ENCODE measurements at places on chromosomes 1 and 21.

GRCh38 chr21:26964170-26964778, 2.6 kb downstream of the ADAMTS5 start:
- ATAC-seq, result no peak

GRCh38 chr1:179589509-179589908, 2.1 kb upstream of the TDRD5 start:
- ATAC-seq, result no peak

GRCh38 chr1:89866568-89866967, 45.7 kb downstream of the LRRC8D start:
- ATAC-seq, result no peak

DNA sequence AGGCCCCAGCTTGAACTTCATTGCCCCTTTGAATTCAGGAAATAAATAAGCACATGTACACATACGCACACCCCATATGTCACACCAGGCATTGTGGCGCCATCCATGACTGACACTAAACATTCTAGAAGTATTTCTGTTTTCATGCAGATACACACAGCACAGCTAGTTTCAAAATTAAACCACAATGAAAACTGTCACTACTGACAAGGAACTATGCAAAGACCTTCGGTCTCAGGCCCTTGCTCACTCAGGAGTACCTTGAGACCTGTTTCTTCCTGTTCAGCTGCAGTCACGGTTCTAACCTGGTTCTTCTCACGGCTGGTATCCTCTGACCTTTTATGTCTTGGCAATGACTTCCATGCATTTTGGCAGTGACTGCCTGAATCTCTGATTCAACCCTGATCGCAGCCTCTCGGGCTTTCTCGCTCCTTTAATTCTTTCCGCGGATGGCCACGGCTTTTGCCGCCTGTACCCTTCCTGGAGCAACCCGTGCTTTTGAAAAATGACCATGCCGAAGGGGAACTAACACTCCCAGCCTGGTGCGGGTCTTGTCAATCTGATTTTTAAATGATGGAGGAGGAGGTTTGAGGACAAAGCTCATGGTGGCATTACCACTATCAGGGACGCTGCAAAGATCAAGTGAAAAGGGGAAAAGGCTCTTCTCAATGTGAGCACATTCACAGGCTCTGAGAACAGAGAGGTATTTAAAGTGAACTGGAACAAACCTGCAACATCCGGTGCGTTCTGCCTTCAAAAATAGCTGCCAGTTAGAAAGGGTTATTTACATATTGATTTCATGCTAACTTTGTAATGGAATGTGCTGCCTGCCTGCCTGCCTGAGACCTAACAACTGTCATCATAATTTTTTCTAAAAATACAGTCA, 384.6 kb downstream of the RRAGC start:
- peak; percentile 67 for ATAC-seq

DNA sequence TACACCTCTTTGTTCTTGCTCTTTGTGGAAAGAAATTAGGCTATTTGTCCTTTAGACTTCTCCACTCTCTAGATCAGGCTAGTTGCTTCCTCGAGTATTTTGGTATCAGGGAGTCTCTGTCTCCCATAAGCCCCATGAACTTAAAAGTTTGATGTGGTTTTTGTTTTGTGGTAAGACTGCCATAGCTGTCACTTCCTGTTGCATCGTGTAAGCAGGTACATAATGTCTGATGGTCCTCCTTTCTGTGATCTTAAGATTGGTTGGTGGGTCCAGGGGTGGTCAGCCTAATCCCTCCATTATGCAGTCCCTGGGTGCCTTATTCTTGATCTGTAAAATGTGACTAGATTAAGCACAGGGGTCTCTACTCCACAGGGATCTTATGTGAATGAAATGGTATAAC, 23.1 kb downstream of the CD53 start:
- ATAC-seq, result no peak

DNA sequence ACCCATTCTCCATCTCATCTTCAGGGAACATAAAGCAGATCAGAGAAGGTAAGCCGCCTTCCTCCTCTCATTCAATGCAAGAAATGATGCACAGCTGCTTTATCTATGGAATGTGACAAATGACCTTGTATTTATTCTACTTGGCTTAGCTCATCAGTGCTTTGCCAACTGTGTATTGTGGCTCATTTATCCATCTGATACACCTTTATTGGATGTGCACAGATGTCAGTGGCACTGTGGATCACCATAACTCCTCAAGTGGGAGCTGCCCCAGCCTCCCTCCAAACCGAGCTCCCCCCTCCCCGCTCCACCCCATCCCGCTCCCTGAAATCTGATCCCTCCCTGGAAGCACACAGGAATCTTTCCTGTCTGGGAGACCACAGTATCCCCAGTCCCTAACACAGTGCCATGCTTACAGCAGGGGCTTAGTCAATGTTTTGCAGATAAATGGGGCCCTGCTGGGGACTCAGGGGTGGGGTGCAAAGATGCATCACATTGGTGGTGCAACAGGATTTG, 156.0 kb upstream of the RAB4A start:
- ATAC-seq, result no peak

GRCh38 chr1:201085902-201086735, 26.1 kb downstream of the CACNA1S start:
- ATAC-seq, result peak; percentile 72

DNA sequence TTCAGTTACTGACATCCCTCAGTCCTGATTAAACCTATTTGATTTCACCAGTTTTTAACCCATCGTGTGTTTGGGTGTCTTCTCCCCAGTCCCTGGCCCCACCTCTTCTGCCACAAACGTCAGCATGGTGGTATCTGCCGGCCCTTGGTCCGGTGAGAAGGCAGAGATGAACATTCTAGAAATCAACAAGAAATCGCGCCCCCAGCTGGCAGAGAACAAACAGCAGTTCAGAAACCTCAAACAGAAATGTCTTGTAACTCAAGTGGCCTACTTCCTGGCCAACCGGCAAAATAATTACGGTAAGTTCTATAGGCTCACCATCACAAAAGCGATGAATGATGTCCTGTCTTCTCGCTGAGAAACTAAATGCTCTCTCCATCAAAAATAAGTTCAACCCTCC, 28.7 kb downstream of the NBPF3 start:
- ATAC-seq, result no peak

DNA sequence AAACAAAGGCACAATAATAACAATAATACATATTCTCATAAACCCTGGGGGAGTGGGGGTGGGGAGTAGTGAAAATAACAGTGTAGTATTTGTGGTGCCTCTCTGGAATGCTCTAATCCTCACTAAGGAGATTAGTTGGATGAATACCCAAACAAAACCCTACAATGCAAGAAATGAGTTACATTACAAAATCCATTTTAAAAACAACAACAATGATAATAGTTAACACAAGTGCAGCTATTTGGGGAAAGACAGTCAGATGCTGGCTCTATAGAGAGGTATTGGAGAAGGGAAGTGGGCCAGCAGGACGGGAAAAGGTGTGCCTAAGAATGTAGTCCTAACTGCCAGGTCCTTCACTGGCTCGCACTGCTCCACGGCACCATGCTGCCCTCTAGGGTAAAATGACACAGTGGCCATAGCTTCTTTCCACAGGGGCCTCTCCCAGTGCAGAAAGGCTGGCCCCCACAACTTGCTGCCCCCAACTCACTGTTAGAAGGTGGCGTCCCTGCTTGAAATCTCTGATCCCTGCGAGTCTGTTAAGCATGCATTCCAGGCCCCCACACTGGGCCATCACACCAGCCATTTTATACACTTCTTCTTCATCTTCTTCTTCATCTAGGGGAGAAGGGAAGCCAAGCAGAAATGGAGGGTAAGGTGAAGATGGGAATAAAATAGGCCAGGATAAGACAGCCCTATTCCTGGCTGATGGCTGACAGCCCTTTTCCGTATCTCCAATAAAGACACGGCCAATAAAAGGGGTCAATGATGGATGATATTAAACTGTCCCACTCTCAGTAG, 113.8 kb downstream of the UBR4 start:
- peak; percentile 89 for ATAC-seq

- no peak for ATAC-seq
These were observed 29.9 kb downstream of the FUBP1 start for GRCh38 chr1:77948841-77949424.

DNA sequence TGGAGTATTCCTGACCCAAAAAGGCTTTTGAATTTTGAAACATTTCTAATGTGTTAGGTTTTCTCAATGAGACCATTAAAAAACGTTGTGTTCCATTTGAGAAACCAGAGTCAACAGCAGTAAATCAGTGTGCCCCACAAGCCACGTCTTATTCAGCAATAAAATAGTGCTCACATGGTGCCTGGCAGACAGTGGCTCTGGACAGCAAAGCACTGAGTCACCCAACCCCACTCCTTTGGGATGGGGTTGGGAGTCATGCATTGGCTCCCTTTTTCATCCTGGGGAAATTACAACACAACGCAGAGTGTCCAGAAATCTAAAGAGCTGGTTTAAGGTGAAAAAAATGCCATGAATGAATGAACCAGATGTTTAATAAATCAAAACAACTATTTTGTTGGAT, 46.5 kb downstream of the KCNJ15 start:
- ATAC-seq, result no peak

GRCh38 chr1:165050246-165050645, 306.3 kb downstream of the LMX1A start:
- peak; percentile 87 for ATAC-seq

- no peak for ATAC-seq
These were observed 35.9 kb upstream of the CCSAP start for GRCh38 chr1:229378586-229379367.

DNA sequence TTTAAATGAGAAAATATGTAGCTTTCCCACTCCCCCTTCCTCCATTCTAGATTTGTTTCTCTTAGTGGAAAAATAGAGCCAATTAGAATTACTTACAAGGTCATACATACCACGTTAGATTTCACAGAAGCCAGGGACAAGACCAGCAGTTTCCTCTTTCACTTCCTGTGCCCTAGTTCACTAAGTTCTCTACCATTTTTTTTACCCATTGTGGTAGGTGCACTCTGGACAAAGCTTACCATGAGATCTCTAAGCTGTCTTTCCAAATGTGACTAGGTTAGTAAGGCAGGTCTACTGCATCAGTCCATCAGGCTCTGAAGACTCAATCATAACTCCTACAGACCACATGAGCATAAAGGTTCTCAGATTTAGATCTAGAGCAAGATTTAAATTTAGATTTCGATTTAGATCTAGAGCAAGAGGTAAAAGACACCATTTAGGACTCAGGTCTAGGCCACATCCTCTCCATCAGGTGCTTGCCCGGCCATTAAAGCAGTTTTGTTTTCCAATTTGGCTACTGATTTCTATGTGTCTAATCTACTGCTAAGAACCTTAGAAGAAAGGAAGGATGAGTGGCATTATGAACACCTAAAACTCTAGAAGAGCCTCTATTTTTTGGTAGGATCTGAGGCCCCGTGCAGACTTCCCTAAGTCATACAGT, 235.3 kb downstream of the FAF1 start:
- ATAC-seq, result peak; percentile 39

Data from esophagus mucosa (tissue), 1 donor.